ENCODE measurements at places on chromosomes 1 and 21.

- DNase-seq: no peak
Observed at GRCh38 chr1:42350086-42350485, 15.1 kb upstream of the FOXJ3 start.

GRCh38 chr1:107140703-107141490 is at the start of gene NTNG1:
Gene NTNG1 (plus strand): TSS chr1:107141039.
- peak; percentile 10 for DNase-seq

- no peak for DNase-seq
Observed at GRCh38 chr1:246776923-246777322, 52.7 kb downstream of the SCCPDH start.

- DNase-seq: no peak
Observed at GRCh38 chr1:44949286-44949685, 37.1 kb downstream of the EIF2B3 start.

- DNase-seq: no peak
Observed at GRCh38 chr1:25623731-25624130, 7.1 kb downstream of the MAN1C1 start.
